ENCODE measurements at places on chromosomes 2 and 18.

GRCh38 chr2:213261715-213262114, 22.5 kb upstream of the SPAG16 start:
- no peak for DNase-seq

GRCh38 chr2:62461017-62461553, 44.9 kb downstream of the TMEM17 start:
- no peak for DNase-seq

DNA sequence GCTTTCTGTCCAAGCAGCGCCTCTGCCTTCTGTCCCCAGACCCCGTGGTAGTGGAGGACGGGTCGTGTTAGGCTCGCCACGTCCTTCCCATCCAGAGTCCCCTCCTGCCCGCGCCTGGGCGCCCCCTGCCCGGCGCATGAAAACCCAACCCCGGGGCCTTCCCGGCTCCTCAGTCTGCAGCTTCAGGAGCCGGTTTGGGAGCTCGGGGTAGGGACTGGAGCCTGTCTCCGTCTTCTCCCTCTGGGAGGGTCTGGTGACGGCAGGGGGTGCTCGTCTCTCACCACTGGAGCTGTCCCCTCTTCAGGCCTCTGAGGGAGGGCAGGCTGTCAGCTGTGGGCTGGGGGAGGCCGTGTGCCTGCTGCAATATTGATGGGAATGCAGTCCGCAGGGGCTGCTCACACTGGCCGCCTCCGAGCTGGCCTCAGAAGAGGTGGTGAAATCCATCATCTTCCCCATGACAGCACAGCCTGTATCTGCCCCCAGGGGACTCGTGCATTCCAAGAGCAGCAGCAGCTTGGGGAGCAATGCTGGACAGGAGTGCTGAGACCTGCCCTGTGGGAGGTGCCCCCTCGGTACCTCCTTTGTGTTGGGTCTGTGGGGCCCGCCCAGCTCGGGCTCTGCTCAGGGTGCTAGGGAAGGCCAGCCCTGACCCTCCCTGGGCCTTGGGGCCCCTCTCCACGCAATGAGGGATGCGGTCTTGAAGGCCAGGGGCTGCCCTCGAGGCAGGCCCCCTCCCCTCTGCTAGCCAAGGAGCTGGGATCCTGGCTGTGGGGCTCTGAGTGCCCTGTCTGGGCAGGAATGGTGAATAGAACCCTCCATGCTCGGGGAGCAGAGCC, 17.8 kb upstream of the KLHL30 start:
- no peak for DNase-seq

DNA sequence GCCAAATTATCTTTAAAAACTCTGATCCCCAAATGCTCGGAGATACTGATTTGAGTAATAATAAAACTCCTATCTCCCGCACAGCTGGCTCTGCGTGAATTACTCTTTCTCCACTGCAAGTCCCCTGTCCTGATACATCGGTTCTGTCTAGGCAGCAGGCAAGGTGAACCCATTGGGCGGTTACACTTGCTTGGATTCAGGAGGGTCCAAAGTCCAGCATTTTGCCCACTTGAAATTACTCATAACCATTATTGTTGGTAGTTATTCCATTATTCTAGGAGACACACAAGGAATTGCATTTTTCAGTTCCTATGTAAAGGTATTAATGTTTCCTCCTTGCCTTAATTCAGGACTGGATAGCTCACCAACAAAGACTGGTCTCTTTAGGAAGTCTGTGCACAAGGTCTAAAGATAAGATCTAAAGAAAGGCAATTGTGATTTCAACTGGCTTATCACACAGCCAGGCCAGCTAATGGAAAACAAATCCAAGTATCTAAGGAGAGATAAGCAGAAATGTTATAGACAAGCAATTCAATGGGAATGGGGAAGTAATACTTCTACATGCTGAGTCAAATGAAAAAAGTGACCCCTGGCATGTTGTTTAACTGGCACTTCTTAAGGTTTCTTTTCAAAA, 23.2 kb upstream of the NPC1 start:
- no peak for DNase-seq

GRCh38 chr2:36717603-36718266, 21.2 kb downstream of the VIT start:
- no peak for DNase-seq

- DNase-seq: peak; percentile 39
Measured at GRCh38 chr2:152097290-152097800, 1.5 kb downstream of the CACNB4 start.

- DNase-seq: no peak
Measured at GRCh38 chr2:124079045-124079444, 54.0 kb downstream of the CNTNAP5 start.

DNA sequence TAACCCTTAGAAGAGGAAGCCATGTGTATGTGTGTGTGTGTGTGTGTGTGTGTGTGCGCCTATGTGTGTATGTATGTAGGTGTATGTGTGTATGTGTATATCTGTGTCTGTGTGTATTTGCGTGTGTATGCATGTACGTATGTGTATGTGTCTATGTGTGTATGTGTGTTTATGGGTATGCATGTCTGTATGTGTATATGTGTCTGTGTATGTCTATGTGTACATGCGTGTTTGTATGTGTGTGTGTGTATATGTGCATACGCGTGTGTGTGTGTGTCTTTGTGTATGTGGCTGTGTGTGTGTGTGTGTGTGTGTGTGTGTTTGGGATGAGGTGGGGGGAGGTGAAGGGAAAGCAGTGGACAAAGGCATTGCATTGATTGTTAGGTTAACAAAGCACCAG, 380.2 kb downstream of the HRH4 start:
- no peak for DNase-seq
